ENCODE measurements at places on chromosomes 12 and 14.

DNA sequence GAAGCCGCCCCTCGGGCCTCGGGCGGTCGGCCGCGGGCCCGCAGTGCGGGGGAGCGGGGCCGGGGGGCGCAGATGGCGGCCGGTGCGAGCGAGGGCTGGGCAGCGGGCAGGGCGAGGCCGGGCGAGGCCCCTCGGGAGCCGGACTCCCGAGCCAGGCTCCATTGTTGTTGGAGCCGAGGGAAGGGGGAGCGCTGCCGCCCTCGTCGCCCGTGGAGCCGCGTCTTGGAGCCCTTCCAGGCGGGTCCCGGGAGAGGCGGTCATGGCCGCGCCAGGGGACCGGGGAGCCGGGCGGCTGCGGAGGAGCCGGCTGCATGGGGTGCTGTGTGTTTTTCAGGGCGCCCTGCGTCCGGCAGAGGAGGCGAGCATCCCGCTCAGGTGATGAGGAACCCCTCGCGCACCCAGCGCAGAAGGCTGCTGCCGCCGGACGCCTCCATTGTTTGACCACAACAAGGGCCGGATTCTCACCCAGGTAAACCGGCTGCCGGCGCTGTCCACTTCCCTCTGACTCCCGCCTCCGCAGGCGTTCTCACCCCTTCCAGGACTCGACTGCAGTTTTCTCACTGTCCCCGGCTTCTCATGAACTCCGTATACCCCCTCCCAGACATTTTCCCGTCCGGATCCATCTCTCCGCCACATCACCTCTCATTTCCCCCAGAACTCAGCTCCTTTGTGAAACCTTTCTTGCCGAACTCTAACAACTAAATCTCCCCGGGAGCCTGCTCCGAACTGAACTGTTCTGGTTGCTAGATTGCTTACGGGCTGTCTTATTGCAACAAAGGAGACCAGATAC, 732 bp downstream of the ZNF664 start:
- DNase-seq = no peak

GRCh38 chr12:47087088-47087688, 7.4 kb upstream of the AMIGO2 start:
- no peak for DNase-seq

DNA sequence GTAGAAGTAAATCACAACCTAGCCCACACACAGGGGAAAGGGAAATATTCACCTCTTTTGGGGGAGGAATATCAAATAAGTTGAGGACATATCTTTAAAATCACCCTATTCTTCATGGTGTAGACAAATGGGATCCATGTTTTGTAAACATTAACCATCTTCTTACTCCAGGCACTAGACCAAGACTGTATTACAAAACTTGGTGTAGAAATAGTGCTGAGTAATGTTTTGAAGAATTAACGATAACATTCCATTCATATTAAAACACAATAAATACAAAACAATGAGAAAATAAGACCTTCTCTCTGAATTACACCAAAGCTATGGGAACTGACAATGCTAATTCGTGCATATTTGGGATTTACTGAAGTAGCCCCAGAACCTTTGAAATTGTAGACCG, 633.6 kb downstream of the BCL11B start:
- no peak for DNase-seq

DNA sequence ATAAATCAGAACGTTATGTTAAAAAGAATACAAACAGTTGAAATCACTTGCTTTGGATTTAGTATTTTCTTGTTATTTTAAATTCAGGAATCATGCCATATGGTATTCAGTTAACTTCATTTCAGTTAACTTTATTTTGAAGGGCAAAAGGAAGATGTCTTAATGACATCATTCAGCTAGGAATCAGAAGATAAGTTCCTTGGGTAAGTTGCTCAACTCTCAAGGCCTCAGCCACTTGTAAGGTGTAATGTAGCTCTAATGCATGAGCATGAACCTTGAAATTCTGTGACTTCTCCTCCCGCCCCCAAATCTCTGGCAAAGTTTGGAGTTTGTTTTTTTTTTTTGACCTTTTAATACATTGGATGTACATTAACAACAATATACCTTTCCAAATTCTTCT, 42.6 kb downstream of the FRS2 start:
- no peak for DNase-seq

GRCh38 chr14:91311284-91311662, 66.8 kb upstream of the GPR68 start:
- DNase-seq = no peak

DNA sequence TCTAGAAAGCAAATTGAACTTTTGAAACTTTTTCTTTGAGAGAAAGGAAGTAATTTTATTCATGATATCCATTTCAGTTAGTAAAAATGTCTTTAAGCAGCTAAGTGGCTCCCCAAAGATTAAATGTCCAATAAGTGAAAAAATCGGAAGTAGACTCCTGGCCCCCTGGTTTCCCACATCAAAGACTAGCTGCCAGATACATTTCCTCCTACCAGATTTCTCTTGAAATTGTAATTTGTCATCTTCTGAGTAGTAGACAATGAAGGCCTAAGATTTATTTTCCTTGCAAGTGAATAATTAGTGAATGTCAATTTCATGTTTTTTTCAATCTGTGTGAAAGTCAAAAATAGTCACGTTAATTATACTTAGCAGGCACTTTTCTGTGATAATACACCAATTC, 321.9 kb downstream of the SYT1 start:
- no peak for DNase-seq

- no peak for DNase-seq
These were observed 518.8 kb upstream of the ATXN7L3B start for GRCh38 chr12:74018849-74019248.

DNA sequence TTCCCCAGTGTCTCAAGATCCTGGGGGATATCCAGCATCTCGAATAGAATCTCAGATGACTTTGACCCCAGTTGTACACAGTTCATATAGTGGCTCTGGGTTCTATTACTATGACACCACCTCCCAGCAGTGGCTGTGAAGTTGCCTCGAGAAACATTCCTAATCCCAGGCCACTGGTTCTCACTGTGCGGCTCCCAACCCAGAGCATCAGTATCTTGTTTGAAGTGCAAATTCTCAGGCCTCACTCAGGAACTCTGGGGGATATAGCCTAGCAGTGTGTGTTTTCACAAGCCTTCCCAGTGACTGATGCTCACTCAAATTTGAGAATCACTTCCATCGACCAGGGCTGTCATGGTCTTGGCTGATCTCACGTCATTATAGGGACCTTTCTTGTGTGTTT, 69.3 kb upstream of the IGF1 start:
- no peak for DNase-seq

- DNase-seq = no peak
These were observed 10.3 kb upstream of the RNASE12 start for GRCh38 chr14:20601522-20601921.

DNA sequence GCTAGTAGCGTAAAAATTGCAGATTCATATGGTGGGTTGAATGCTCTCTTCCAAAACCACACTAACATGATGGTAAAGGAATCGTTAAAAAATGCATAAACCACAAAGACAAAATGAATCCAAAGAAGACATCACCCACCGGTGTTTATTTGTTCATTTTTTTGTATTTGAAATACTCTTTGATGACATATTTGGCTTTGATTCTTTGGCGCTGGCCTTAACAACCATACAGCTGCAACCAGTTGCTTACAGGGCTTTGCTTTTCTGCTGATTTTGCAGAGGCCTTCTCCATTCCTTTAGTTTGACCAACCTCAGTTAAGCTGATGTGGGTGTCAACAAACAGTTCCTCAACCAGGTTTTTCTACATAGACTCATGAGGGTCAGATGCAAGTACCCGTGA, 103.5 kb downstream of the CACNA1C start:
- DNase-seq = no peak

DNA sequence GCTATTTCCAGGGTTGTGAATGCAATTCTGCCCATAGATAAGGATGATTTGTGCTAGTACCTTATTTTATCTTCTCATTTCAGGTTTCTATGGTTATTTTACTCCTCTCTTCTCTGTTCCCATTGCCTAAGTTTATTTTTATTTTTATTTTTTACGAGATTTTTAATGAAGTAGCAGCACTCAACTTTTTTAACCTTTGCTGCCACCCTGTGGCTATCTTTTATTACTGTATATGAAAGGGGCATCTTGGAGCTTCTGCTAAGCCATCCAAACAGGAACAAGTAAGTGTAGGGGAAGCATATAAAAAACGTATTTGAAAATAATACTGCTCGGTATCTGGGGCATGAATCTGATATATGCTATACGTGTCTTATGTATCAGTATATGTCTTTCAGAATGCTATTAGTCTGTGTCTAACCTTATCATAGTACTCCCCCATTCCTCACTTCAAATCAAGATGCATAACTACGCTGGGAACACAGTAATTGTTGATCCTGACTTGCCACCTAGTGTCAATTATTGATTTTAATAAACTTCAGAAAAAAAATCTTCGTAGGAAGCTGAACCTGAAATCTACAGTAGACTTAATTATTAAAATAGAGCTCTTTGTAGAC, 60.3 kb downstream of the KLRG1 start:
- DNase-seq = no peak

- DNase-seq = no peak
These were observed 58.1 kb downstream of the STAB2 start for GRCh38 chr12:103645202-103645601.

GRCh38 chr14:71985538-71986189, 53.4 kb downstream of the RGS6 start:
- DNase-seq = no peak

DNA sequence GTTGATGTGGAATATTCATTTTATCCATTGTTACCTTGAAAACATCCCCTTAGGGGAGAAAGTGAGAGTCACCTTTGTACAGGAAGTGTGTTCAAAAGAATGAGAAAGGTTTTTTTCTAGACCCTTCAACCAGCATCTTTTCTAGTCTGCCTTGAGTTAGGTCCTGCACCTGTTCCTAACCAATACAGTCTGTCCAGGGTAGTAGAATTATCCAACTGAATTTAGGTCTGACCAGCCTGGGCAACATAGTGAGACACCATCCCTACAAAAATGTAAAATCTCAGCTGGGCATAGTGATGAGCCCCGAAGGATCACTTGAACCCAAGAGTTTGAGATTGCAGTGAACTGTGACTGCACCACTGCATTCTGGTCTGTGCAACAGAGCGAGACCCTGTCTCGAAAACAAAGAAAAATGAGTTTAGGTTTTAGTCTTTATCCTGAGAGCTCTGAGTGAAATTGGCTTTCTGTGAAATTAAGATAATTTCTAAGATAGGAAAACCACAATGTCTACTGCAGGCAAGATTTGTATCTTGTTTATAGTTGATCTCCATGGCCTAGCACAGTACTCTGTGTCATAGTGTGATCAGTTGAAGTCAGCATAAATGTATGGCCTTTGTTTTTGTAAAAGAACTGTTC, 25.2 kb downstream of the ARHGAP5 start:
- no peak for DNase-seq

DNA sequence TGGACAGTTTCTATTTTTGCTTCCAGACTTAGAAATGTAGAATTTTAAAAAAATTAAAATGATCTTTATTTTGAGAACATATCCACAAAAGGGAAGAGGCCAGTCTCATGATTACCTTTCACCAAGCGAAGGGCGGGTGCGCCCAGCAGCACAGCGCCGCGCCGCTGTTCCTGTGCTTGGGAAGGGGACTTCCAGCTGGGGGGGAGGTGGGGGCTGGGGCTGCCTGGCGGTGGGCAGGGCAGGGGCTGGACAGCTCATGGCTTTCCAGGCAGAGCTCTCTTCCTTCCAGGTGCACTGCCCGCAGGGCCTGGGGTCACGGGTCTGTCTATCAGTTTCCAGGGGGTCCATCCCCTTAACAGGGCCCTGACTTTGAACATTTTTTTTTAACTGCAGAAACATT, 199.9 kb downstream of the TTC7B start:
- no peak for DNase-seq

DNA sequence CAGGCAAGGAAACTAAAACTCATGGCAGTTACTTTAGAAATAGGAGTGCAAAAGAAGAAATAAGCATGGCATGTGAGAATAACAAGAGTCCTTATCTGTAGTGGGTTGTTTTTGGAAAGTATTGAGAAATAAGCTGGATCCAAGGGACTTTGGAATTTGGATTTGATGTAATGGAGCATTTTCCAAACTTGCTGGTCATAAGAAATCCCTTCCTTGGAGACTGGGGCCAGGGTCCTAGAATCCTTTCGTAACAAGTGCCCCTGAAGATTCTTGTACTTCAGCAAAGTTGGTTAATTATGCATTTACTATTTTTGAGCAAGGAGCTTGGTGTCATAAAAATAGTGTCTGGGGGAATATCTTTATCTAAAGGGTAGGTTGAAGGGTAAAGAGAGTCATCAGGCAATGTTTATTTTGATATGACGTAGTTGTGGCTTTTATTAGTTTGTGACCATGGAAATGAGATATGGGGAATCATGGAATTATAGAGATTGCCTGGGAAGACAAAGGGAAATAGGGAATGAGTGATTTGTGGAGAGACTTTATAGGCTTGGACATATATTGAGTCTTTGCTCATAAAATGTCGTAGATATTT, 53.9 kb downstream of the WNK1 start:
- DNase-seq = no peak

- DNase-seq = no peak
These were observed 115.4 kb downstream of the DUSP6 start for GRCh38 chr12:89236748-89237383.

DNA sequence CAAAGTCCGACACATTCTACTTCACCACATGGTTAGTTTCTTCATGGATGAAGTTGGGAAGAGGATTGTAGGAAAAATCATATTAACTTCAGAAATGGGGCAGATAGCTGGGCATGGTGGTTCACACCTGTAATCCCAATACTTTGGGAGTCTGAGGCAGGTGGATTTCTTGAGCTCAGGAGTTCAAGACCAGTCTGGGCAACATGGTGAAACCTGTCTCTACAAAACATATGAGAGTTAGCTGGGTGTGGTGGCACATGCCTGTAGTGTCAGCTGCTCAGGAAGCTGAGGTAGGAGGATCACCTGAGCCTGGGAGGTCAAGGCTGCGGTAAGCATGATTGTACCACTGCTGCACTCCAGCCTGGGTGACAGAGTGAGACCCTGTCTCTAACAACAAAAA, 49.5 kb upstream of the PCED1B start:
- no peak for DNase-seq

- no peak for DNase-seq
These were observed 7.3 kb downstream of the PAN2 start for GRCh38 chr12:56326533-56326932.

- no peak for DNase-seq
These were observed 645 bp downstream of the FOXA1 start for GRCh38 chr14:37594238-37594970.

DNA sequence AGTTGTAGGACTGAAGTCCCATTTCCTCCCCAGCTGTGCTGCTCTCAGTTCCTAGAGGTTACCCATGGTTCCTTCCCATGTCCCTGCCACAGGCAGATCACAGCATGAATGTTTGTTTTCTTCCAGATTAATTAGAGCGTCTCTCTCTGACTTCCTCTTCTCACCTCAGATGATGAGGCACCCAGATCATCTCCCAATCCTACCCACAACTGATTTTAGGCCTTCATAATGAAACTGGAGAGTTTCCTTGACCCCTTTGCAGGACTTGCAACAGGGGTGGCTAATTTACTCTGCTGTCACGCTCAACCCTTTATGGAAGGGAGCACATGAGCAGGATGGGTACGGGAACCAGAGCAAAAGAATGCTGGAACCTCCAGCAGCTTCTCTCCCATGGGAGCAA, 32.1 kb upstream of the TXNRD1 start:
- no peak for DNase-seq

- no peak for DNase-seq
These were observed 17.8 kb downstream of the SLC8A3 start for GRCh38 chr14:70170976-70171375.

Measured in stimulated activated CD8-positive, alpha-beta memory T cell treated with anti-CD3 and anti-CD28 coated beads, Interleukin-2, amount 100 ng/mL, for 48 hours (primary cell).